ENCODE measurements at places on chromosomes 2 and 18.
A peak's percentile ranks its signal among the peaks of the same experiment; 100 is the strongest.

- DNase-seq: no peak
Measured at GRCh38 chr2:119086327-119086726, 72.2 kb downstream of the C1QL2 start.

DNA sequence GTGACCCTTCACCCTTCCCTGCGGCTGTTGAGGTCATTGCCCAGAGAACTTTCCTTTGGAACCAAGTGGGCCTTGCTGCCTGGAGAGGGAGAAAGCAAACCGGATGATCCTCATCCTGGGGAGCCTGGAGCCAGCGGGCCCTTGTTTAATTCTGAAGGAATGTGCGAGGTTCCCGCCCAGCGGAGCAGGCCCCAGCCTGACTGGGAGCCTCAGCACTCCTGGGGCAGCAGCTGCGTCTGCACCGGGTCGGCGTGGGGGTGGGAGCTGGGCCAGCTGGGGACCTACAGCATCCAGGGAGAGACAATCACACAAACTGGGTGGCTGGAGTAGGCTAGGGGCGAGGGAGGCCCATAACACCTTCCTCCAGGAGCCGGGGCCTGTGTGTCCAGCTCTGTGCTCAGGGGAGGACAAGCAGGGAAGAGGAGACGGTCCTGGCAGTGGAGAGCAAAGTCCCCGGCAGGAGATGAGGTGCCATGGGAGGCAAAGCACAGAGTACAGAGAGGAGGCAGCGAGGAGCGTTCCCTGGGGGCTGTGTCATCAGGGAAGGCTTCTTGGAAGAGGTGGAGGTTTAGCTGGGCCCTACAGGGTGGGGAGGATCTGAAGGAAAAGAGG, 61.9 kb upstream of the HAAO start:
- DNase-seq: peak; percentile 27

DNA sequence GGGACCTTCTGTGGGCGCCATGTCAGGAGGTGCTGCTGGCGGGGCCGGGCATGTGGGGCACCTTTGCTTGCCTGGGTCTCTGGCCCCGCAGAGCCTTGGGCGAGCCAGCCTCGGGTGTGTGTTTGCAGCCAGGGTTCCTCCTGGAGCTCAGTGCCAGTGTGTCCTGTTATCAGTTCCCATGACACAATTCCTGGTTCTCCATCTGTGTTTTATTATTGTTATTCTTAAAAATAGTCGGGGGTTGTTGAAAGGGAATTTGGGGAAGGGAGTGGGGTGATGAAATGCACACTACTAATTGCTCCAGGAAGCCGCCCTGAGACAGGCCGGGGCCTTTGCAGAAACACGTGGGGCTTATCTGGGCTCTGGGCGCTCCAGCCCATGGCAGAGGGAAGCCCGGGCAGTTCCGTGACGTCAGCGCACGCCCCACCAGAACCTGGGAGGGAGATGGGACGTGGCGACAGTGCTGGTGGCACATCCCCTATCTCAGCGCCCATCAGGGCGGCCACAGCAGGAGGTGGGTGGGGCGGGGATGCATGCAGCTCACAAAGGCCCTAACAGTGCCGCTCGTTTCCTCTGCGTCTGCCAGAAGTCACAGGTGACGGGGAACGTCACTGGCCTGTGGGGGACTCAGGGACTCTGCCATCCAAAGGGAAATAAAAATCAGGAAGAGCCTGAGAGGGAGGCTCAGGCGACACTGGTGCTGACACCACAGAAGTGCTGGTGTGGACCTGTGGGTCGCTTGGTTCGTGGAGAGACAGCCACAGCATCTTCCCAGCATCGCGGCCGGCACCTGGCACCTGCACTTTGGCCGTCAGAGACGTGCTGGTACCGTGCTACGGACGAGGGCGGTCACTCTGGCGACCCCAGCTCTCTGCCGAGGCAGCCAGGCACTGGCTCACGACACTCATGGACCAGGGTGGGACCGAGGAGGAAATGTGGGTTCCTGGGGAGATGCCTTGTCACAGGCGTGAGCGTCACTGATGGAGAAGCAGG, 131.0 kb downstream of the NFATC1 start:
- no peak for DNase-seq

- DNase-seq: peak; percentile 75
Measured at GRCh38 chr2:118202707-118203303, 114.5 kb downstream of the INSIG2 start.

GRCh38 chr2:22499082-22499839, 885.7 kb upstream of the KLHL29 start:
- DNase-seq: no peak

- no peak for DNase-seq
Measured at GRCh38 chr2:7858624-7859023, 823.2 kb upstream of the ID2 start.

GRCh38 chr2:239862613-239863012, 162.5 kb downstream of the NDUFA10 start:
- no peak for DNase-seq

GRCh38 chr2:104858006-104858978, 4.4 kb downstream of the POU3F3 start:
- DNase-seq: no peak

GRCh38 chr18:24443870-24444269, 16.6 kb upstream of the HRH4 start:
- no peak for DNase-seq

- DNase-seq: no peak
Measured at GRCh38 chr2:70962211-70962884, 16.1 kb upstream of the ANKRD53 start.

DNA sequence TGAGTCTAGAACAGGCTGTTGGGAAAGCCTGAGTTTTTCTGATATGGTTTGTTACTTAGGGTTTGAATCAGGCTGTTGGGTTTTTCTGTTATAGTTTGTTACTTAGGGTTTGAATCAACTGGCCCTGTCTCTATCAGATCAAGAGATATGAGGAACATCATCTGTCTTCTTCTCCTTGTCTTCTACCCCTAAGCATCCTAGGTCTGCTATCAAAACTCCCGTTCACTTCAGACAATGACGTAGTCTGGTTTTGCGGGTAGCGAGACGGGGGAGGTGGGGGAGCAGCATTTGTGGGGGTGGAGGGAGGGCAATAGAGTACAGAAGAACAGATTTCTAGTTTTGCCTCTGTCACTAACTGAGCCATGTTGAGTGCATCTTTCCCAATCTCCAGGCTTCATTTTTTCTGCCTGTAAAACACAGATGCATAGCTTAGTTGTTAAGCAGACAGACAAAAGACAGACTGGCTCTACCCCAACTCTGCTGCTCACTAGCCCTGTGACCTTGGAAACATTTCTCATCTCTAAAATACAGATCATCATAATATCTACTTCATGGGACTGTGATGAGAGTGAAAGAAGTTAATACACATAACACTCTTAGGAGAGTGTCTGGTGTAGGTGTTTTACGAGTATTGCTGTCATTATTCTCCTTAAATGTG, 9.1 kb downstream of the TNP1 start:
- no peak for DNase-seq

DNA sequence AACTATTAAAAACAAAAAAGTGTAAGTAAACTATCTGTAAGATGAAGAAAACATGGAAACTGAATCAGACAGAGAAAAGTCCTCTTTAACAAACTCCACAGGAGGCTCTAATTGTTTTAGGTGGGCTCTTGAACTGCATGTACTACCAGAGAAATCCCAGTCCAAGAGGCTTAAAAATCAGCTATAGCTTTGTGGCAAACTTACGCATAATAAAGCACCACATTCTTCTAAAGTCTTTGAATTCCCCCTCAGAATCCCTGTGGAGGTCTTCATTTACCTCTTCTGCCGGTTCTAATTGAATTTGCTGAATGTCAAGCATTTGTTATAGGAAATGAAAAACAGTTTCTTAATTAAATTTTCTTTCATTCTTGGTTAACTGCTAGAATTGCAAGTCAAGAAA, 40.8 kb downstream of the CHN1 start:
- no peak for DNase-seq

DNA sequence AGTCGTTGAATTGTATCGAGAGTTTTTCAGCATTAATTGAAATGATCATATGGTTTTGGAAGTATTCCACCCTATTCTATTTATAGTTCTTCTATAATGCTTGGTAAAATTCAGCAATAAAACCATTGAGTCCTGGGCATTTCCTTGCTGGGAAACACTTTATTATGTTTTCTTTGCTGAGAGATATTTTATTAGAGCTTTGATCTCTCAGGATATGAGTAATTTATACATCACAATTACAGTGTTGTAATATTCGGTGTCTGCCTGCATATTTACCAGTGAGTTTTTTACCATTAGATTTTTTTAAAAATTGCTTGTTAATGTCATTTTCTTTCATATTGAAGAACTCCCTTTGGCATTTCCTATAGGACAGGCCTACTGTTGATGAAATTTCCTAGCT, 402.7 kb upstream of the FSIP2 start:
- DNase-seq: no peak

DNA sequence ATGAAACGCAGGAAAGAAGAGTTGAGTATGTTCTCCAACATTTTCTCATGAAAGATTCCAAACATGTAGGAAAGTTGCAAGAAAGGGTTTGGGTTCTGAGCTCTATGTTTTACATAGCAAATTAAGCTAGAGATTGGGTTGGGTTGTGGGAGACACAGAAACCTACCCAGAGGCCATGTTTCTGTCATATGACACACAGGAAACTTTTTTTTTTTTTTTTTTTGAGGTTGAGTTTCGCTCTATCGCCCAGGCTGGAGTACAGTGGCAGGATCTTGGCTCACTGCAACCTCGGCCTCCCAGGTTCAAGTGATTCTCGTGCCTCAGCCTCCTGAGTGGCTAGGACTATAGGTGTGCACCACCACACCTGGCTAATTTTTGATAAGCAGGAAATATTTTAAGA, 57.6 kb downstream of the DOCK10 start:
- DNase-seq: no peak

DNA sequence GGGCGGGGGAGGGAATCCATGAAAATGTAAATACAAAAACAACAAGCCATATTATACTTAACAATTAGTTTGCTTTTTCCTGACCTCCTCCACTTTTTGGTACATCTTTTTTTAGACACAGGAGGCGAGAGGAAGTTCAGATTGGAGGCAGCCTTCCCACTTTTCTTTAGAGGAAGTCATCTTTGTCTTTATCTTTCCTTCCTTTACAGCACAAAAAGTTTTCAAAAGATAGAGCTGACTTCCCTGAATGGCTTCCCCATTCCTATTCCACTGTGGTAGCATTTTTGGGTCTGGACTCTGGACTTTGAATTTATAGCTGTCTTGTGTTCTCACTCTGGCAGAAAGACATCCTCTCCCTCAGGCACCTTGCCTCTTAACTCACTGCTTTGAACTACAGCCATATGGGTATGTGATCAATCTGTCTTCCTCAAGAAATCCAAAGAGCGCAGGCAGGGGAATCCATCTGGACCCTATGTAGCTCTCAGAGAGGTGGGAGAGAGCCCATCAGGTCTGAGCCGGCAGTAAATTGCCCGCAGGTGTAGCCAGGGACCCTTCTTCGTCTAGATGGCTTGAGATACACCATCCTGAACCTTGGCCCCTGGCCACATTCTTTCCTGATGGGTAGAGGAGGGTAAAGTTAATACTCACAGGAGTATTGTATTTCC, 101.9 kb downstream of the AQP4 start:
- no peak for DNase-seq

Data from adipocyte (in vitro differentiated cells).